ENCODE measurements at places on chromosomes 16 and 17. TPM values are rescaled to one million over a fixed set of nuclear protein-coding genes. Genes with fewer than 3 reads are reported as not detected.

DNA sequence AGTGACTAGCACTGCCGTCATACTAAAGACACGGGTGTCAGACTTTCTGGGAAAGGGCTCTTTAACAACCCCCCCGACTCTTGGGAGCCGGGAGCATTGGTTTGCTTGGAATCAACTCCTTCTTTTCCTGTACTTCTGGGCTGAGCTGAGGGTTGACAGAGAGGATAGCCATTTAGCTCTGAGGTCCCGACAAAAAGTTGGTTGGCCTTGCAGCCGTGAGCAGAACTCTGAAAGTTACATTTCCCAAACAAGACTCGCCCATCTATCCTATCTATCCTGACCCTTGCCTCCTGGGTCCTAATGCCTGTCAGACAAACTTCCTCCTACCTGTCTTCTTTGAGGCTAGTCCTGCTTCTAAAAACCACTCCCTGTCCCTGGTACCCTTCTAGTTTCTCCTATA, 460.8 kb upstream of the TOM1L1 start:
- no peaks in the 10 kb centered on the region for H3K27me3 ChIP-seq
- no peaks in the 10 kb centered on the region for H3K4me1 ChIP-seq
- H3K4me3 ChIP-seq, result no peak overlapping the region
- no peaks in the 10 kb centered on the region for H3K36me3 ChIP-seq

DNA sequence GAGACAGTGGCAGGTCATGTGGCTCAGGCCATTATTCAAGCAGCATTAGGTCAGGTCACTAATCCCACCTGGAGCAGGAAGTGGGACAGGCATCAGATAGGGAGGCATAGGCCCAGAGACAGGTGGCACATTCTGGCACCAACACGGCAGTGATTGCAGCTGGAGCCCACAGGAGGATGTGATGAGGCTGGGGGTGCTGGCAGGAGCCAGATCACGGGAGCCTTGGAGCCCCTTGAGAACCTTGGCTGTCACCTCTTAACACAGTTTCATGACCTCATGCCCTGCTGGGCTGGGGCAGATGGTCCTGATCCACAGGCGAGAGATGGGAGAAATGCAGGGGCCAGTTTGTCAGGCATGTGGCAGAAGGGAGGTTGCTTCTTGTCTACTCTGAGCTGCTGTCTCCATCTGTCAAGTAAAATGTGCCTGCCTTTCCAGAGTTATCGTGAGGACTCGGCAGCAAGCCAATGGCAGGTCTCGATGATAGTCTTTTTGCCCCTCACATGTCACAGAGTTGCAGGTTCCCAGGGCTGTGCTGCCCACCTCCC, 109.6 kb downstream of the CLEC16A start:
- H3K27me3 ChIP-seq, result no peaks in the 10 kb centered on the region
- no peak overlapping the region for H3K27ac ChIP-seq
- H3K4me3 ChIP-seq, result no peak overlapping the region
- peaks cover 8% of the 10 kb centered on the region for H3K4me1 ChIP-seq
- no peak for DNase-seq
- peaks cover 46% of the 10 kb centered on the region for H3K36me3 ChIP-seq

DNA sequence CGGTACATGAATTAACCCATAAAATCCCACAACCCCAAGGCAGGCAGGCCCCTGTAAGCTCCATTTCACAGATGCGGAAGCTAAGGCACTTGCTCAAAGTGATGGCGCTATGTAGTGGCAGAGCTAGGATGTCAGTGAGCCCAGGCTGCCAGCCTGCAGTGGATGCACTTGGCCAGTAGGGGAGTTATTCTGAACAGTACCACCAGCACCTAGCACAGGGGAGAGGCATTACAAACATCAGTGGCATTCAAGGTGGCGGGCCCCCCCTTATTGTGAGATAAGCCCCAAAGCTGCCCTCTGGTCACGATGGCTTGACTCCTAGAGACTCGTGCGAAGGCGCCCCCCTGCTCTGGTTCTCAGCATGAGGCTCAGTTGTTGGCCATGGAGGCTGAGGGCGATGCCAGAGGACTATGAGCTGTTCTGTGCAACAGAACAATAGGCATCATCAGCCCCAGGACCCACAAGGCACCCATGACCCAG, 33.8 kb downstream of the GTF3C1 start:
- H3K36me3 ChIP-seq, result peaks cover 73% of the 10 kb centered on the region
- peaks cover 12% of the 10 kb centered on the region for H3K4me1 ChIP-seq
- no peak overlapping the region for H3K4me3 ChIP-seq
- DNase-seq, result no peak
- no peak overlapping the region for H3K27ac ChIP-seq

GRCh38 chr17:43932923-43933322, 9.4 kb downstream of the PPY start:
- peaks cover 4% of the 10 kb centered on the region for H3K4me1 ChIP-seq
- H3K27me3 ChIP-seq, result peaks cover 5% of the 10 kb centered on the region
- H3K36me3 ChIP-seq, result no peaks in the 10 kb centered on the region
- no peak for DNase-seq
- H3K4me3 ChIP-seq, result no peak overlapping the region

- DNase-seq, result peak; percentile 79
- peaks cover 40% of the 10 kb centered on the region for H3K4me1 ChIP-seq
- no peaks in the 10 kb centered on the region for H3K27me3 ChIP-seq
- no peak overlapping the region for H3K4me3 ChIP-seq
- no peaks in the 10 kb centered on the region for H3K36me3 ChIP-seq
- H3K27ac ChIP-seq, result peak overlapping the region; percentile 96
Observed at GRCh38 chr16:56547120-56547948, 17.5 kb upstream of the MT4 start.

GRCh38 chr16:78200623-78201096, 101.2 kb downstream of the WWOX start:
- H3K4me3 ChIP-seq, result no peak overlapping the region
- no peaks in the 10 kb centered on the region for H3K27me3 ChIP-seq
- no peaks in the 10 kb centered on the region for H3K36me3 ChIP-seq
- DNase-seq, result no peak

GRCh38 chr17:66177048-66177447, 14.9 kb downstream of the CEP112 start:
- DNase-seq, result no peak
- H3K4me3 ChIP-seq, result no peak overlapping the region
- H3K27me3 ChIP-seq, result no peaks in the 10 kb centered on the region

The TTLL6 gene
- total RNA-seq, result 0.30 TPM

The ELMO3 gene
- total RNA-seq, result 0.10 TPM

All from spinal cord (tissue), 10 donors.